ENCODE measurements at places on chromosomes 7 and 10.

DNA sequence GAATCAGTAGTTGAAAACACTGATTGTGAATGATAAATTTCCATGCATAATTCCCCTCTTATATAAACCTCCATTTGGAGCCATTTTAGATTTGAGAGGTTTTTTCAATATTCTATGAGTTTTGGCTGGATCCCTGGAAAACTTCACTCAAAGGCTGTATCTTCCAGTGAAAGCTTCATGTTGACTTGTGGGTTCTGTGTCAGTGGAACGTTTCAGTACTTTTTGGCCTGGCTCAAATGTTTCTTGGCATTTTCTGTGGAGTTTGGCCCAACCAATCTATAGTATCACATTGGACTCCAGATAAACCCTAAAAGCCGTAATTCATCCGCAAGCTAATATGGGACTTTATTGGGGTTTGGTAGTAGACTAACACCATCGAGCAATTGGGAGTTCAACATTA is 172.6 kb upstream of the PRPS1L1 start:
- DNase-seq = no peak

GRCh38 chr10:124025660-124026588 is 67.5 kb downstream of the CHST15 start:
- DNase-seq = no peak

DNA sequence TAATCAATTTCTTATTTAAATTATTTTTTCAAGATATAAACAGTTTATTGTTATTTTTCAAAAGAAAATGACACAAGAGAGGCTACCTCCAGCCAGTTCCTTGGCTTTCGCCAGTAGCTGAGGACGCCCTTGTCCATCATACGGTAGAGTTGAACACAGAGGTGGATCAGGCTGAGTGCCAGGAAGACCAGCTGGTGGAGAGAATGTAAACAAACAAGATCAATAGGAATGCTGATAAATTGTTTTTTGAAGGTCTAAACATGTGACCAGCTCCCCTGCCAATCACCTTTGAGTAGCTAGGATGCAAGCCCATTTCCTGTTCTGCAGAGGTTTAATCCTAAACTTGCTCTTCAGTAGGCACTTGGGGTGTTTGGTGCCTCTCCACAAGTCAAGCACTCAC is 138.9 kb downstream of the PKD1L1 start:
- no peak for DNase-seq

- DNase-seq = no peak
These were observed 823.0 kb downstream of the REEP3 start for GRCh38 chr10:64344211-64344610.

DNA sequence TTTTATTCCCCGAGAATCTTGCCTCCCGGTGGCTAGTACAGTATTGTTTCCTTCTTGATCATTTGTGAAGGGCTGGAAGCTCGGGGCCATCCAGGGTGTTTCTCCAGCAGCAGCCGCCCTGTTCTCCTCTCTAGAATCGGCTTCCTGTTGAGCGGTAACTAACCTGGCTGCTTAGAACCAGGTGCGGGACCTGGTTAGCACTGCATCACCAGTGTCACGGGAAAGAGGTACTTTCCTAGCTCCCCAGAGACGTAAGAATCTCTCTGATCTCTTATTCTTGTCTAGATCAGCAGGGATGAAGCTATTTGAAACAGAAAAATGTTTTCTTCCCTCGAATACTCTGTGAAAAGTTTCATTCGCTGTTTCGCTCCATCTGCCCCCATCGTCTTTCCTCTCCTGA is 239.2 kb downstream of the CELF2 start:
- DNase-seq = no peak

DNA sequence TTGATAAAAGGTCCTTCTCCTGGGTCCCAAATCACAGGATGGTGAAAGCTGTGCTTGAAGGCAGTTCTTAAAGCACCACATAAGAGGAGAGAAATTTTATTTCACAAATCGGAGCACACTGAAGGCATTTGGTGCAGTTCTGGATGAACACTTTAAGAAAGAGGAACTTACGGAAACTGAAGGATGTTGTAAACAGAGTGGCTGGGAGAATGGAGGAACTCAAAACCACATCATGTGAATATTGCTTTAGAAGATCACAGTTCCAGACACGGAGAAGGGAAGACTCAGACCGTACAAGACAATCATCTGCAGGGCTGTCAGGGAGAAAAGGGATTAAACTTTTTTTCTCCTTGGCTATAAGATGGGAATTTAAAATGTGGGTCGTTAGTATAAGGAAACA is 9.0 kb upstream of the GPR141 start:
- no peak for DNase-seq

DNA sequence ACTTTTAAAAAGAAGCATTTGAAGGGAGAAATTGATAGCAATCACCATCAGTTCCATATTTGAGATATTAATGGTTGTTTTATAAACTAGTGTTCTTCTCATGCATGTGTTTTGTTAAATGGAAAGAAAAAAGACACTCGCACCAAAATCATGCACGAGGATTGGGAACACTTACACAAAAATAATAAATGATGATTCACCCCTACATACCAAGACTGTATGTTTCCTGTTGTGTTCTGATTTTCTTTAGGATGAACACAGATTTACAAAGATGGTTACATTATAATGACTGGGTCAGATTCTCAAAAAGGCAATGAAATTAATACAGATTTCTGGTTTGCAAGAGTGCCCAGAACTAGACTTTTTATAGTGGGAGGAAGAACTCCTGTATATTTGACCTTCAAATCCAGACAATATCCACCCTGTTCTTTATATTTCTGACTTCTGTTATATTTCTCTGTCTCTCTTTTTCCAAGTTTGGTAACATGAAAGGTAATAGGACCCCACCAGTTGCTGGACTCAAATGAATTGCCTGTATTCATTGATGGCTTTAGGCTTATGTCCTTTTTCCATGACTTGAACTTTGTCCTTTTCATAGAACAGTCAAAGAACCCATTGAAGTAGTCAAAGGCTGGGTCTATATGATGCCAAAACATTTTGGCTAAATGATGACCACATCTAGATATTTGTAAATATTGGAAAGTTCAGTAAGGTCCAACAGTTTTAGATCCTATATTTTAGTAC is 54.4 kb downstream of the SEMA3A start:
- no peak for DNase-seq

GRCh38 chr7:104106108-104106905 is 101.5 kb downstream of the ORC5 start:
- no peak for DNase-seq

DNA sequence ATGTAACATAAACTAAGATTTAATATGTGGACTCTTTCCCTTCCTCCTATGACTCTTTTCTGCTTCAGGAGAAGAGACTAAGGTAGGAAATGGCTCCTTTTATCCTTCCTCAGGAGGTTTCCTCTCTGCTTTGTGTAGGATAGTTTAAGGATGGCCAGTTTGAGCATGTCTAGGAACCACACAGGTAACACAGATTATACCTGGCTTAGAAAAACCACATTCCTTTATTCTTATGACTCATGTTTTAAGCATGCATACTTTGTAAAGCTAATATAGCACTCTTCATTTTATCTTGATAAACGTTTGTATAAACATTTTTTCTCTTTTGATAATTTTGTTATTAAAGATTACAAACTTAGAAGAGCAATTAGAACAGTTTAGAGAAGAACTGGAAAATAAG is 57.8 kb downstream of the CYP51A1 start:
- DNase-seq = no peak

DNA sequence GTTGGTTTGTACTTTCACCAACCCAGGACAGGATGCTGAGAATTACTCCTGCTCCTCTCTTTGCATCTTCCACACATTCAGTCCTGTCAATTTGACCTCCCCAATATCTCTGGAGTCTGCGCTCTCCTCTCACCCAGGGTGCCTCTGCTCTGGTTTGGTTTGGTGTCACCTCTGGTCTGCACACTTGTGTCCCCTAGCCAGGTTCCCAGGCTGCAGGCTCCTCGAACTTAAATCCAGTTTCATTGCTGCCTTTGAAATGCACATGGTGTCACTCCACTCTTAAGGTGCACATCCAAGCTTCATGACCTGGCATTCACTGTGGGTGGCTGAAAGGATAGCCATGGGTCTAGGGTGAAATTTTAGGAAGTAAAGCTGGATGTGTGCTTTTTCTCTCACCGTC is 271.6 kb downstream of the RPS24 start:
- no peak for DNase-seq

- no peak for DNase-seq
These were observed 664 bp upstream of the HPS6 start for GRCh38 chr10:102064503-102064867.

- no peak for DNase-seq
These were observed 113.9 kb downstream of the ABLIM1 start for GRCh38 chr10:114544045-114544659.

DNA sequence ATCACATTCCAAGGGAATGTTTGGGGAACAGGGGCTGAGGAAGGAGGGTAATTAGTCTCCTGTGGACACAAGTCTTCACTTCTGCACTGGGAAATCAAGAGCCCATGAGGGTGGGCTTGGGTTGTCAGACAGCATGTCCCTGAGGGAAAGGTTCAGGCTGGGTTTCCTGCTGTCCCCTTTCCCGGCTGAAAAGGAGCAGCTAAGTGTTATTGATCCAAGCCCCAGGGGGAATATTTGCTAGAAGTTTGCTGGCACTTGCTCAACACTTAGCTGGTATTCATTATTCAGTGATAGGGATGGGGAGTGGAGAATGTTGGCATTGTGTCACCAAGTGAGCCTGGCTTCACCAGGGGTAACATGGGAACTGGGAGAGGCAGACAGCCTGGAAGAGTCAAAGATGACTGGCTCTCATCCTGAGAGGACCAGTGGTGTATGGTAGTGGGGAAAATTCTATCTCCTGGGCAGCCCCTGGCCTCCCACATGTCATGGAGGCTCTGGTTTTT is 344.4 kb upstream of the PODXL start:
- DNase-seq = no peak

DNA sequence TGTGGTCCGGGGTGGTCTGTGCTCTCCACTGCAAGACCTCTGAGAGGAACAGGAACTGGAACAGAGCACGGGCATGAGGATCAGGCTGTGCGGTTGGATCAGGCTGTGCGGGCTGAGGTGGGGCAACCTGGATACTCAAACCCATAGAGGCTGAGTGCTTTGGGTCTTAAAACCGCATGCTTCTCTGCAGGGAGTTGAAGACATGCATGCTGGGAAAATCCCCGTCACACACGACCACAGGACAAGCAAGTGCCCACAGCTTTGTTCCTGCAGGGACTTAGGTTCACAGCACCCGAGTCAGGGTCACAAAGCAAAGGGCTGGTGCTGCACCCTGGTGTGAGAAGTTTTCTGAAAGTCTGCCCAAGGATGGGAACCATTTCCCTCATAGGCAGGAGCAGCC is 221.2 kb downstream of the ZMYND11 start:
- no peak for DNase-seq

GRCh38 chr10:97762056-97762455 is 9.7 kb downstream of the SFRP5 start:
- DNase-seq = no peak

- no peak for DNase-seq
These were observed 631.8 kb downstream of the NRG3 start for GRCh38 chr10:82506680-82507376.

DNA sequence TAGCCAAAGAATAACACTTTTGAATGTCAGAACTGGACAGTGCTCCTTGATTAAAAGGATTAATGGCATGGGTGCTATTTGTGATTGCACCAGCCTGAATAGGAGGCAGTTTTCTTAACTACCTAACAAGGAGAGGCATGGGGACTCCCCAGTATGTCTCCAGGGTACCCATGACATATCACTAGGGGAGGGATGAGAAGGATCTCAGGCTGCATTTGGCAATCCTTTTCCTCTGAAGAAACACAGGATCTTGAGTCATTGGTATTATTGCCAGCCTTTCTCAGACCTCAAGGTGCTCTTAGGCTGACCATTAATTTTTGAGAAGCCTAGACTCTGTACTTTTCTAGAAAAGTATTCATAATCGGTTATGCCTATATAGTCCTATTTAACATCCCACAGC is 77.5 kb upstream of the NPVF start:
- no peak for DNase-seq

- DNase-seq = no peak
These were observed 138.3 kb upstream of the PALS2 start for GRCh38 chr7:24434972-24435371.

DNA sequence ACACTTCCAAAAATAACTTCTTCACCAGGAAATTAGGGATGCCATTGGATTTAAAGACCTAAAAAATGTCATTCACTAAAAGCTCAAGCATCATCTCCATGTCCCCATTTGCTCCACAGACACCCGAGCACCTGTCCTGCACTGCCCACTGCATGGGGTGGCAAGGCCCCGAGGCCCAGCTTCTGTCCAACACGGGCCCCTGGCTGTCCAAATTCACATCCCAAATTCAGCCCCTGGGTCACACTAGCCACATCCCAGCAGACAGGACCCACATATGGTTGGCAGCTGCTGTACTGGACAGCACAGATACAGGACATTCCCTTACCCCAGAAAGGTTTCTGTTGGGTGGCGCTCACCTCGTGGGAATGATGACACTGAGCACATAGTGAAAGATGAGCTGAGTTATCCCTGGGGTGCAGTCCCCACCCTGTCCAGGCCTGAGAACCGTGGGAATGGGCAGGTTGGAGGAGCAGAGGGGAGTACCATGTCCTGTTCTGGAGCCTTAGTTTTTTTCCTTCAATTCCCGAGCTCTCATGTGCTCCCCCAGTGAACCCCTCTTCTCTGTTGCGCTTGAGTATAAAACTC is 55.3 kb downstream of the CSGALNACT2 start:
- no peak for DNase-seq

- DNase-seq = no peak
These were observed 10.5 kb downstream of the YME1L1 start for GRCh38 chr10:27143686-27144085.

- DNase-seq = peak; percentile 88
These were observed at the start of gene AVPI1 for GRCh38 chr10:97686962-97687784. TSS of gene AVPI1 (minus strand) at chr10:97687241. CDS start at chr10:97679905, 7,336 bp downstream.

- DNase-seq = no peak
These were observed 206.7 kb downstream of the KIAA1217 start for GRCh38 chr10:24415455-24416125.

- no peak for DNase-seq
These were observed 128.2 kb downstream of the ADAM22 start for GRCh38 chr7:88062238-88062637.

DNA sequence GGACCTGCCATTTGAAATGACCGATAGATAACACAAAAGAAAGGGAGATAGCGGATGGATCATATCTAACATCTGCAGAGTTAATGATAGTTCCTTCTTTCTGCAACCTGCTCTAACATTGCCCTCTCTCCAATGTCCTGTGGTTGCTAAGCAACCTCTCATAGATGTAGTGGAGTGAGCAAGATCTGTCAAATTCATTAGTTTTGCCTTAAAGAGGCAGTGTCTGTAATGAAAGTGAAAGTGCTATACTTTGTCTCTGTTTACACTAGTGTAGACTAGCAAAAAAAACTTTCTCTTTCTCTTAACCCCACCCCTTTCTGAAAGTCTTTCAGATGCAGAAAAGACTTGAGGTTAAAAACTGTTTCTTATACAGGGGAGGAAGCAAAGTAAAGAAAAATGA is 1196.9 kb downstream of the SORCS3 start:
- DNase-seq = no peak

GRCh38 chr10:49285232-49285631 is 13.7 kb upstream of the C10orf71 start:
- no peak for DNase-seq

DNA sequence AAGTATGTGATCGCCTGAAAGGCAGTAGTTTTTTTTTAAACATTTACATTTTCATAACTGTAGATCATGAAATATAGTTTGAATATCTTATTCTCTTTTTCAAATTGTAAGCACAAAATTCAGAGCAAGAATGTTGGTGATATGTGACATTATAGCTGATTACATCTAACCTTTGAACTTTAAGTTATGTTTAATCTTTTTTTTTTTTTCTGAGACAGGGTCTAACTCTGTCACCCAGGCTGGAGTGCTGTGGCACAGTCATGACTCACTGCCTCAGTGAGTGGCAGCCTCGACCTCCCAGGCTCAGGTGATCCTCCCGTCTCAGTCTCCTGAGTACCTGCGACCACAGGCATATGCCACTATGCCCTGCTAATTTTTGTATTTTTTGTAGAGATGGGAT is 278.7 kb upstream of the NEBL start:
- DNase-seq = no peak
